ENCODE measurements at places on chromosomes 7 and 10.

GRCh38 chr10:24625778-24626177, 97.9 kb downstream of the ARHGAP21 start:
- H3K4me3 ChIP-seq, result no peak overlapping the region
- H3K27ac ChIP-seq, result no peak overlapping the region
- H3K36me3 ChIP-seq, result no peaks in the 10 kb centered on the region
- peaks cover 25% of the 10 kb centered on the region for H3K4me1 ChIP-seq
- no peaks in the 10 kb centered on the region for H3K27me3 ChIP-seq

DNA sequence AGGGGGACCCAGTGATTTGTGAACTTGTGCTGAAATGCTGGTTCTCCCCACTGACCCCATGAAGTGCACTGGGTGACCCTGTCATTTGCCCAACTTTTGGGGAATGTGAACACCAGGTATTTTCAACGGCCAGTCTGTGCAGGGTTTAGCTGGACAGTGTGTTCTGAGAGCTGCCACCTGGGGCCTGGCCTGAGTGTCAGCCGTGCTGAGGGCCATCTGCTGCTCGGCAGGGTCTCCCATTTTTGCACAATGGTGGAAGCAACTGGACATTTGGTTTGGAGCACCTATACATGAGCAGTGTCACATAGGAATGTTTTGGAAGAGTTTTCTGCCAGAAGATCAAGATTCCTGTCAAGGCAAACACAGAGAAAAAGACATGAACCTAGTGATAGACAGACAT, 5.2 kb downstream of the CHN2 start:
- no peaks in the 10 kb centered on the region for H3K27me3 ChIP-seq
- no peak overlapping the region for H3K4me3 ChIP-seq
- H3K4me1 ChIP-seq, result peaks cover 17% of the 10 kb centered on the region

DNA sequence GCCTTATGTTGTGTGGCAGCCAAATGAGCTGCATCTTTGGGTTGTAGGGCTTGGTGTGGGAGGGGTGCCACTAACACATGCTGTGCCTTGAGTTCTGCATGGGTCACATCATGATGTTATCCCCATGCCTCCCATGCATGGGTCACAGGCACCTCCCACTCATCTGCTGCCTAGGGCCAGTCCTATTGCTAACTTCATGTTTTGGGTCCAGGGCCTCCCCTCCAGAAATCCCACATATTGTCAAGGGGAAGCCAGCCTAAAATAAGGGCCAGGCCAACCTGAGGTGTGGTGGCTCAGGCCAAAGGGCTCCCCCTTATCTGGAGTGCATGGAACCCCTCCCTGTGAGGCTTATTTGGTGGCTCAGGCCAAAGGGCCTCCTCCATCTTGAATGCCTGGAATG, 299.0 kb downstream of the RPS24 start:
- H3K4me1 ChIP-seq, result no peaks in the 10 kb centered on the region
- no peak overlapping the region for H3K27ac ChIP-seq
- H3K4me3 ChIP-seq, result no peak overlapping the region
- H3K36me3 ChIP-seq, result no peaks in the 10 kb centered on the region

- H3K36me3 ChIP-seq, result no peaks in the 10 kb centered on the region
- peaks cover 6% of the 10 kb centered on the region for H3K4me1 ChIP-seq
- no peak overlapping the region for H3K27ac ChIP-seq
Observed at GRCh38 chr7:137946011-137946410, 55.9 kb downstream of the CREB3L2 start.

GRCh38 chr10:104641937-104642657, 1.0 kb downstream of the SORCS3 start:
- H3K36me3 ChIP-seq, result no peaks in the 10 kb centered on the region
- H3K27ac ChIP-seq, result no peak overlapping the region
- no peaks in the 10 kb centered on the region for H3K4me1 ChIP-seq
- DNase-seq, result no peak
- H3K27me3 ChIP-seq, result peaks cover 19% of the 10 kb centered on the region
- H3K4me3 ChIP-seq, result no peak overlapping the region

GRCh38 chr10:101920546-101920945, 76.9 kb upstream of the KCNIP2 start:
- H3K36me3 ChIP-seq, result no peaks in the 10 kb centered on the region
- no peaks in the 10 kb centered on the region for H3K4me1 ChIP-seq
- no peak overlapping the region for H3K4me3 ChIP-seq
- DNase-seq, result no peak
- no peaks in the 10 kb centered on the region for H3K27me3 ChIP-seq
- H3K27ac ChIP-seq, result no peak overlapping the region

DNA sequence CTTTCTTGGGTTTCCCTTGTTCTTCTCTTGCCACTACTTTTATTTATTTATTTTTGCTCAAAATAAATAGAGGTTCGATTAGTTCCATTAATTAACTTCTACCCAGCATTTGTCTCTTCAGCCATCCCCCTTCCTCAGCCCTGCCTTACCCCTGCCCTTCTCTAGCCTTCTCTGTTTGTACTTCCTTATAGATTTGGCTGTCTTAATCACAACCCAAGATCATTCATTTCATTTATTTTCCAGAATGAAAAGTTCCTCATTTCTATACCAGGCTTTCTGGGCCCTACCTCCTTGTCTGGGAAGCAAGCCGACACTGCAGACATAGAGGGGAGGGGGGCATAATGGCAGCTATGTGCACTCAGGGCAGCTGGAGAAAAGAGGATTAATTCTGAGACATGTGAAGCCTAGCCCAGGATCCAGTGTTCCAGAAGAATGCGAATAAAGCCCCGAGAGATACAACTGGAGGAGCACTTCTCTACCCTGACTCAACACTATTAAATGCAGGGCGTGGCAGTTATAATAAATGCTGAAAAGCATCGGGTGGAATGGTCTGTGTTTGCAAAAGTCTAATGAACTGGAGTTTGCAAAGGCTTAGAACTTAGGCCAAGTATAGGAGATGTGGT, 6.4 kb upstream of the PDCD4 start:
- H3K27me3 ChIP-seq, result no peaks in the 10 kb centered on the region
- H3K27ac ChIP-seq, result peak overlapping the region; percentile 80
- peak overlapping the region; percentile 47 for H3K4me3 ChIP-seq
- no peak for DNase-seq

Data from CD8-positive, alpha-beta memory T cell (primary cell).